Hippocampal formation (tissue), 2 donors: ENCODE measurements at places on chromosomes 5 and 9.
A peak's percentile ranks its signal among the peaks of the same experiment; 100 is the strongest.

DNA sequence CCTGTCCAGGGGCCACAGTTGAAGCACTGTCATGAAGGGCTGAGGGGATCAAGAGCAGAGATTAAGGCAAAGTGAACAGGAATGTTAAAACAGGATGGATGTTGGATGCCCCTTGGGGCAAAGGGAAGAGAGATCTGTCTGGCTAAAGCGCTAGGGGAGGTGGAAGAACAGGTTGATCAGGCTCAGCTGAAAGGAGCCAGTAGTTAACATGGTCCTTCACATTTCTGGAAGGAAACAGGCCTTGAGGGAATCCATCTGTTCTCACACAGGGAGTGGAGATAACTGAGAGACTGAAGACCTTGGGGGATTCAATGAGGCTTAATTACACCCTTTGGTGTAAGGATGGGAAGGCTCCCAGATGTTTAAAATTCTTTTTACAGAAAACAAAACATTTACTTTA lies 5.8 kb downstream of the HAPLN1 start:
- DNase-seq, result no peak

DNA sequence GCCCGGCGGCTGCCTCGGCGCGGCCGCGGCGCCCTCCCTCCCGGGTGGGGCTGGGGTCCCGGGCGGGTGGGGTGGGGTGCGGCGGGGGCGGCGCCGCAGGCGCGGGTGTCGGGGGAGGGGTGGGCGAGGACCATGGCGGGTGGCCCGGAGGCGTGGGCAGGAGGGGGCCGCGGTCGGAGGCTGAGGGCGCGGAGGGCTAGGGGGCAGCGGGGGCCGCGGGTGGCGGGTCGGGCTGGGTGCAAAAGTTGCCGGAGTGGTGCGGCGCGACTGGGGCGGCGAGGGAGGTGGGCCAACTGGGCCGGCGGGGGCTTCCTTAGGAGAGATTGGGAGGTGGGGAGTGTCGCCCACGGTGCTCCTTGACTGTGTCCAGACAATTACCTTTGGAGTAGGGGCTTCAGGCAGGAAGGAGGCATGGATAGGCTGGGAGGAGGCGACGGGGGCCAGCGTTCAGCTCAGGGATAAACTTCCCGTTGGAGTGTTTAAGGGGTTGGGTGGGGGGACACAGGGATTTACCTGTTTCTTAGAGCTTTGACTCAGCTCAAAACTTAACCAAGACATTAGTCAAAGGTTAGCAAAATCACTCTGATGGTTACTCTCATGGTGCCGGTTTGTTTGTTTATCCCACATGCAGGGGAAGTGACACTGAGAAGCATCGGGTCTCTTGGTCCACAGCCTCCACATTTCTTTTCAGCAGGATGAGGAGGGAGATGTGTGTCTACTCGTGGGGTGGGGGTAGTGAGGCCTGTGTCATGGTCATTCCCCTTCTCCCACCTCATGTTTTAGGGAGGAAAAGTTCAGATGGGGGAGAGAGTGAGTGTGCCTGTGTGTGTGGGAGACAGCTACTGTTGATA lies 859 bp downstream of the CSNK1G3 start:
- peak; percentile 9 for DNase-seq

DNA sequence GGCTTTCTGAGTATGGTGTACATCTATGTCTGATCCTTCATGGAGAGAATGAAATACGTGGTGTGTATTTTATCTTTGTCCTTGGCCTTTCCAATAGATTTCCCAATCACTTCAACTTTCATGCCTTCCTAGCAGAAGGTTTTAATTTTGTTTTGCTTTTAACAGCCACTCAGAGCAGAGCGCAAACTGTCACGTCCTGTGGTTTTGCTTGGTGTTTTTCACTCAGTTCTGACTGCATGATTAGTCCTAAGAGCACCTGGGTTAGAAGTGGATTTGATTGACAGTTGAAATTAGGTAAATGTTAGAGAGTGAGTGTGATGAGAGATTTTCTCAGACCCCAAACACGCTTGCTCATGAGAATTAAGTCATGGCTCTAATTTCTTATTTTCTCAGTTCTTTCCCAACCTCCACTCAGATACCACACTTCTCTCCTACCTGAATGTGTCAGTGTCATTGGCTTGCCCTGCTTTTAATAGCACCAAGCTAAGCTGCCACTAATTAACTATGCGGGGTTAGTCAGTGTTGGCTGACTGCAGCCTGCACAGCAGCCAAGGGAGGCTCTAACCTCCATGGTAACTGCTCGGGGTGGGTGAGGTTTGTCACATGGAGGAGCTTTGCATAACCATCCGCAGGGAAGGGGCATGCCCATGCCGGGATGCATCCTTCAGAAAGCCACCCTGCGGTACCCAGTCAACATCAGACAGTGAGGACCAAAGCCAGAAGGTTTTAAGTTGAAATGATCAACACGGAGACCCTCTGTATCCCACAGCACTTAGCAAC lies 173.4 kb downstream of the NR3C1 start:
- no peak for DNase-seq

- DNase-seq, result no peak
These were observed 75.7 kb upstream of the SAP30L start for GRCh38 chr5:154370119-154370518.

DNA sequence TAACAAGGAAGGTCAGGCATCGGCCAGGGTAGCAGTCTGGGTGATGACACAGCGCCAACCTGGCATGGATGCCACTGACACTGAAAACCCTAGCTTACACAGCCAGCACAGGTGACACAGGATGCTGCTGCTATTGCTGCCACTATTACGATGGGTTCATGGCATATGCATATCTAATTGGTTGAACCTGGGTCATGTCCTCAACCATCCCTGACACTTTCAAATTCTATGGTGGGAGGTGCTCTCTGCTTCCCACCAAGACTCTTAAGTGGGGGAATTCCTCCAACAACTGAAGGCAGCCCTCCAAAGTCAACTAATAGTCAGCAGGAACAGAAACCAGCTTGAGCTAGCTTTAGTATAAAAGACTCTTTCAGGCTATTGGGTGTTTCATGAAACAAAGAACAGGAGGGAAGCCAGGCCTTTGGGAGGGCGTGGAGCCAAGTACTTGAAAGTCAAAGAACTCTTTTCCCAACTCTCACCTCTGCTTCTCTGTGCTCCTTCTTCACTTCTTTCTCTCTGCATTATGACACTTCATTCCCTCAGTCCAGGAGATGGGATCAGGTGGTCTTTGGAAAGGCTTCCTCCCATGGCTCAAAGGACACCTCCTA lies 21.3 kb downstream of the PTTG1 start:
- no peak for DNase-seq
